ENCODE measurements at places on chromosomes 7 and 10. TPM values are rescaled to one million over a fixed set of nuclear protein-coding genes. Genes with fewer than 3 reads are reported as not detected.

Gene H2AZ2
- total RNA-seq: 75.4 TPM

Gene FAM25G
- total RNA-seq: 31.5 TPM

GRCh38 chr7:141103847-141104429 is 30.1 kb downstream of the TMEM178B start:
- no peak for DNase-seq
- no peaks in the 10 kb centered on the region for H3K4me1 ChIP-seq
- H3K4me3 ChIP-seq: no peak overlapping the region
- no peak overlapping the region for H3K27ac ChIP-seq

DNA sequence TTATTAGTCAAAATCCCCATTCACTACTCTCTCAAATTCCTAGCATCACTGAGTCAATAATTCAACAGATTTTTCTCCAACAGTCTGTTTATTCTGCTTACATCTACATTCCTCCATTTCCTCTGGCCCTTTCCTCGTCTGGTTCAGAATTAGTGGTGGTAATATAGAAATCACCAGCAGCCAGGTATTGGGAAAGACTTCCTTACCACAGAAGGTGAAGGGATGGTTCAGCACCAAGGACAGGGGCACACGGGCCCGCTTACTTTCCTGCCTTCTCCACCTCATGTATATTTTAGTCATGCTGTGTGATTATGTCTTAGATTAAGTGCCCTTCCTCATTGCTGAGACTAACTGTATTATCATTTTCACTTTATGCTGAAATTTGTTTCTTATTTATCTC is 70.4 kb upstream of the APBB1IP start:
- H3K27ac ChIP-seq: no peak overlapping the region
- H3K36me3 ChIP-seq: no peaks in the 10 kb centered on the region
- no peaks in the 10 kb centered on the region for H3K27me3 ChIP-seq
- H3K4me1 ChIP-seq: no peaks in the 10 kb centered on the region
- H3K4me3 ChIP-seq: no peak overlapping the region

DNA sequence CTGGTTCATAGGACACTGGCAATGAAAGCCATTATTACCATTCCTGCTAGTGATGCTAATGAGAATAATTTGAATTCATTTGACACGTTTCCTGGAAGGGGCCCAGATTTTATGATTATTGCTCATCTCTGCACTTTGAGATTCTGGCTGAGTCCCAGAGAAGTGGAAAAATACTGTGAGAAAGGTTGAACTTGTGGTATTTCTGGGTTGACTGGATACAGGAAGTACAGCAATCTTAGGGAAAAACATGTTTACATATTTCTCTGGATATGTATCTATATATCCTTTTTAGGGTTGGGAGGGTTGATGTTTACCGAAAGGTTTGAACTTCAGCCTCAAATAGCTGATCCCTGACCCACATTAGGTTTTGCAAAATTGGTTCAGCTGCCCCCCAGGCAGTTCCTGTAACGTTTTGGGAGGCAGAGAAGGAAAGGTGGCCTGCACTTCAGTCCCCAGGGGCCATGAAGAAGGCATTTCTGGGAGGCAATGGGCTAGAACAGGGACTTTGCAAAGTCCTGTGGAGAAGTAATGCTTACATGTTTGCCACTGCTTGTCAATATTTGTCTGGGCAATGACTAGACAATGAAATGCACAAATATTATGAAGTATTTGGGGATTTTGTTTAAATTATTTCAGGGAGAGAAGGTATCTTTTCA is 253.7 kb upstream of the PITRM1 start:
- no peak for DNase-seq
- H3K27ac ChIP-seq: no peak overlapping the region
- no peak overlapping the region for H3K4me3 ChIP-seq
- H3K36me3 ChIP-seq: no peaks in the 10 kb centered on the region
- no peaks in the 10 kb centered on the region for H3K27me3 ChIP-seq
- peaks cover 15% of the 10 kb centered on the region for H3K4me1 ChIP-seq

DNA sequence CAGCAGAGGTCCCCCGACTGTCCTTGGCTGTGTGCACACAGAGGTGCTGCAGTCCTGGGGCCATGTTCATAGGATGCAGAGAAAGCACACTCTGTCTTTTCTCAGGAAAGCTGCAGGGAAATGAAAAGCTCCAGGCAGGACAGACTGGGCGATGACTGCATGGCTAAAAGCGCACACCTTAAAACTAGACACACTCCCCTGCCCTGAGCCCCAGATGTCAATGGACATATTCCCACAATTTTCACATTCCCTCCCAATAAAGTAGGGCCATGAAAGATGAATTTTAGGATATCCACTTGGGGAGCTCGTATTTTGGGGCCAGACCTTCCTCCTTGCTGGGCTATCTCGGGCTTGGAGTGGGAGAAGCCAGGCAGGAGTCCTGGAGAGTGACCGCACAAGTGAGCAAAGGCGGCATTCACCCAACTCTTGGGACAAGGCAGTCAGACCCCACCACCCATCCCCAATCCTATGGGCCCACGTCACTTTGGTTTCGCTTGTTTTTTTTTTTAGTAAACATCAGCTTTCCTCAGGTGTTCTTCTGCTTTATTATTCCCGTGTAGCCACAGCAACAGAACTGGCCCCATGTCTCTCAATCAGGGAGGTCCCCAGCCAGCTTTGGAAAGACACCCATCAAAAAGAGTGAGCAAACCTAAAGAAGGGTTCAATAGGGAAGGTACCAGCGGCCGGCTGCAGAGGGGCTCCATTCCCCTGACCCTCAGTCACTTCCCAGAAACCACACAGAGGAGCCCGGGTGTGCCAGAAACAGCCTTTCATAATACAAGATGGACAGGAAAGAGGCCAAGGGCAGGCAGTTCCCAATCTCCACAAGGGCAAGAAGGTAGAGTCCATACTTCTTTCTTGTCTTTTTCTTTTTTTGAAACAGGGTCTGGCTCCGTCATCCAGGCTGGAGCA is 12.7 kb downstream of the GPRIN2 start:
- peaks cover 16% of the 10 kb centered on the region for H3K27me3 ChIP-seq
- no peaks in the 10 kb centered on the region for H3K36me3 ChIP-seq
- H3K4me1 ChIP-seq: peaks cover 32% of the 10 kb centered on the region
- H3K4me3 ChIP-seq: no peak overlapping the region
- H3K27ac ChIP-seq: no peak overlapping the region

GRCh38 chr7:158209435-158209834 is 378.2 kb downstream of the PTPRN2 start:
- H3K27ac ChIP-seq: no peak overlapping the region
- no peaks in the 10 kb centered on the region for H3K27me3 ChIP-seq
- no peak for DNase-seq
- no peaks in the 10 kb centered on the region for H3K36me3 ChIP-seq
